ENCODE measurements at places on chromosomes 16 and 17.

- H3K27ac ChIP-seq = no peak overlapping the region
- DNase-seq = no peak
- no peaks in the 10 kb centered on the region for H3K27me3 ChIP-seq
- H3K4me1 ChIP-seq = no peaks in the 10 kb centered on the region
- H3K4me3 ChIP-seq = no peak overlapping the region
These were observed 11.9 kb downstream of the ABCA8 start for GRCh38 chr17:68943123-68943811.

DNA sequence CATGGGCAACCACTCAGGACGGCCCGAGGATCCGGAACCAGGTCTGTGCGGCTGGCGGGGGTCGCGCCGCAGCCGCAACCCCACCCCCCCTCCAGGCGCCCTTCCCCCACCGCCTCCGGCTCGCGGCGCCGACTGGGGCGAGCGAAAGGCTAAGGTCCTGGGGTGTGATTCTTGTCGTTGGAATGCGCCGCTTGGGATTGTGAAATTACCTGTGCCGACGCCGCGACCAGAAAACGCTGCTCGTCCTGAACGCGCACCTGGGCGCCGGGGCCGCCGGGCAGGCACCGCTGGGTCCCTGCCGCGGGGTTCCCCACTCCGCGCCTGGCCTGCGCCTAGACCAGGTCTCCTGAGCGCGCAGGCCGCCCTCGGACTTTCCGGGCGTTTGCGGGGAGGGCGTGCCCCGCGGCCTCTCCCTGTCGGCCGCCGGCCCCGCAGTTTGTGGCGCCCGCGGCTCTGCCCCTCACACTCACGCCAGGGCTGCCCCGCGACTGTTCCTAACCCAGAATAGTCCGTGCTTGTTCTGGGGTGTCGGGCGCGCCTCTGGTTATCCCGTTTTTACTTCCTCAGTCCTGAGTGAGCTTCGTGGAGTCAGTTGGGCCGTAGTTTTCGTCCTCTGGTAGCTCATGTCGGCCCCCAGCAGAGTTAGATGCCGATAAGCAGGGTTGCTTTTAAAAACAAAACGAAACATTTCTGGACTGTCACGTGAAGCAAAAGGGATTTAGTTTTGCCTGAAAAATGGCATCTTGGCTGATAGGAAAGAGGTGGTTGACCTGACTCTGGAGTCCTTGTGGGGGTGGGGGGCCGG, 147.2 kb downstream of the SPECC1 start:
- peaks cover 17% of the 10 kb centered on the region for H3K4me1 ChIP-seq
- H3K4me3 ChIP-seq = peak overlapping the region; percentile 59
- no peak for DNase-seq
- H3K27me3 ChIP-seq = no peaks in the 10 kb centered on the region
- no peaks in the 10 kb centered on the region for H3K36me3 ChIP-seq

DNA sequence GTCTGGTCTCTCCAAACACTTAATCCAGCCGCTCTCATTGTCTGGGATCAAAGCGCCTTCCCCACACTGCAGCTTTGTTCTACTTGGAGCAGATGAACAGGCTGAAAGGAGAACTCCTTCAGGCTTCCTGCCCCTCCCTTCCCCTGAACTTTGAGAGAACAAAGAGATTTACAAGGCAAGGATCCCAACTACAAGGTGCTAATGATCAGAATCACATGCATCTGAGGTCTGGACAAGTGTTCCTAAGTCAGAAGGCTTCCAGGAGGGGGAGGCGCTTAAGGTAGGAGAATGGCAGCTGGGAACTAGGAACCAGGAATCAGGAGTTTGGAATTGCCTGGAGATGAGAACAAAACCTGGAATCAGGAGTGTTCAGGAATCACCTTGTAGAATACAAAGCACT, 606.3 kb upstream of the CDH11 start:
- H3K27me3 ChIP-seq = no peaks in the 10 kb centered on the region
- H3K4me1 ChIP-seq = no peaks in the 10 kb centered on the region
- H3K4me3 ChIP-seq = no peak overlapping the region
- H3K36me3 ChIP-seq = no peaks in the 10 kb centered on the region
- no peak overlapping the region for H3K27ac ChIP-seq
- no peak for DNase-seq

DNA sequence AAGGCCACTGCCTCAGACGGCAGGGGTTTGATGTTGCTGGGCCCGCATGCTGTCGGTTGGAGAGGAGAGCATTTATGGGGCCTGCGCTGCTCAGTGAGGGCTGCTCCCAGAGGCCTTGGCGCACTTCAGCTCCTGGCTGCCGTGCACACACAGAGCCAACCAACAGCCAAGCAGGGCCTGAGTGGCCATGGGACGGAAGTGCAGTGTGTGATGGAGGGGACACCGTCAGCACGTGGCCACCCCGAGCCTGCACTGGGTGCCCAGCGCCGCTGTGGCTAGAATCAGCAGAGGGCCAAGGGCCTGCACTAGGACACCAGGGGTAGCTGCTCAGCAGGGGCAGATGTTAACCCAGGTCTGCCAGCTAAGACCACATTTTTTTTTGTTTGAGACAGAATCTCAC, 21.8 kb downstream of the KLHL36 start:
- DNase-seq = no peak
- no peak overlapping the region for H3K27ac ChIP-seq
- H3K4me1 ChIP-seq = no peaks in the 10 kb centered on the region
- no peak overlapping the region for H3K4me3 ChIP-seq
- no peaks in the 10 kb centered on the region for H3K27me3 ChIP-seq
- H3K36me3 ChIP-seq = no peaks in the 10 kb centered on the region

- no peaks in the 10 kb centered on the region for H3K36me3 ChIP-seq
- DNase-seq = no peak
- H3K27me3 ChIP-seq = no peaks in the 10 kb centered on the region
- H3K4me3 ChIP-seq = no peak overlapping the region
- H3K27ac ChIP-seq = peak overlapping the region; percentile 88
These were observed 45.6 kb upstream of the LCMT1 start for GRCh38 chr16:25065899-25066298.

DNA sequence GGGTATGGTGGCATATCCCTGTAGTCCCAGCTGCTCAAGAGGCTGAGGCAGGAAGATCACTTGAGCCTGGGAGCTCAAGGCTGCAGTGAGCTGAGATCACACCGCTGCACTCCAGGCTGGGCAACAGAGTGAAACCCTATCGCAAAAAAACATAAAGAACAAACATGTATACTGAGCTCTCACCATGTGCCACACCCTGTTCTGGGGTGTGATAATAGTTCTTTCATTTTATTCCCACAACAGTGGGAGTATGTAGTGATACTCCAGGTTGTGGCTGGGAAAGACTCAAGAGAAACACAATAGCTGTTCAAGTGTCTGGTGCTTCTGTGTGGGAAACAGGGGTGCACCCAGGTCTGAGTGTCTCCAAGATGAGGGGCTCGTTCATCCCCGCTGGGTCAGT, 90.7 kb downstream of the SOCS1 start:
- no peak overlapping the region for H3K27ac ChIP-seq
- no peak overlapping the region for H3K4me3 ChIP-seq
- H3K4me1 ChIP-seq = no peaks in the 10 kb centered on the region
- H3K36me3 ChIP-seq = no peaks in the 10 kb centered on the region
- DNase-seq = no peak

GRCh38 chr17:67557921-67558320, 159.8 kb upstream of the NOL11 start:
- no peaks in the 10 kb centered on the region for H3K4me1 ChIP-seq
- H3K4me3 ChIP-seq = no peak overlapping the region
- H3K27ac ChIP-seq = no peak overlapping the region
- no peaks in the 10 kb centered on the region for H3K36me3 ChIP-seq
- no peaks in the 10 kb centered on the region for H3K27me3 ChIP-seq

DNA sequence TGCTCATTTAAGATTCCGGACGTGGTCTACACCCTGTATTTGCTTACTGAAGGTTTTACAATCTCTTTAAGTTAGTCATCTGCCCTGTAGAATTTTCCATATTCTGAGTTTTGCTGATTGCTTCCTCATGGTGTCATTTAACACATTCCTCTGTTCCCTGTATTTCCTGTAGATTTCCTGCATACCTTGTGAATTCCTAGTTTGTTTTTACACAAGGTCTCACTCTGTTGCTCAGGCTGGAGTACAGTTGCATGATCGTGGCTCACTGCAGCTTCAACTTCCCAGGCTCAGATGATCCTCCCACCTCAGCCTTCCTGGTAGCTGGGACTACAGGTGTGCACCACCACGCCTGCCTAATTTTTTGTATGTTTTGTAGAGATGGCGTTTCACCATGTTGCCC, 66.8 kb downstream of the CMIP start:
- H3K36me3 ChIP-seq = no peaks in the 10 kb centered on the region
- no peak for DNase-seq
